ENCODE measurements at places on chromosomes 7 and 10.

DNA sequence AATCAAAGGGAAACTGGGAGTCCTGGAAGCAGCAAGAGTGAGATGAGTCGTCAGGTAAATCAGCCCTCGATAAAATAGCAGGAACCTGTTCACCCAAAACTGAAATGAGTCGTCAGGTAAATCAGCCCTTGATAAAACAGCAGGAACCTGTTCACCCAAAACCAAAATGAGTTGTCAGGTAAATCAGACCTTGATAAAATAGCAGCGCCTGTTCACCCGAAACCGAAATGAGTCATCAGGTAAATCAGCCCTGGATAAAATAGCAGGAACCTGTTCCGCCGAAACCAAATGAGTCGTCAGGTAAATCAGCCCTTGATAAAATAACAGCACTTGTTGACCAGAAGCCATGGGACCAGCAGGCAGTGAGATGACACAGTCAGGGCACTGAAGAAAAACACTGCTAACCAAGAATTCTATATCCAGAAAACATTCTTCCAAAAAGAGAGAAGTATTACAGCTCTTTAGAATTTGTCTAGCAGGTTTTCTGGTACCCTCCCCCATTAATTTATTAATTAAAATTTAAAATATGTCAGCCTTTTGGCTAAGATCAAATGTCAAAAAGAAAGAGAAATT, 3.4 kb upstream of the CYP2E1 start:
- no peak for DNase-seq

DNA sequence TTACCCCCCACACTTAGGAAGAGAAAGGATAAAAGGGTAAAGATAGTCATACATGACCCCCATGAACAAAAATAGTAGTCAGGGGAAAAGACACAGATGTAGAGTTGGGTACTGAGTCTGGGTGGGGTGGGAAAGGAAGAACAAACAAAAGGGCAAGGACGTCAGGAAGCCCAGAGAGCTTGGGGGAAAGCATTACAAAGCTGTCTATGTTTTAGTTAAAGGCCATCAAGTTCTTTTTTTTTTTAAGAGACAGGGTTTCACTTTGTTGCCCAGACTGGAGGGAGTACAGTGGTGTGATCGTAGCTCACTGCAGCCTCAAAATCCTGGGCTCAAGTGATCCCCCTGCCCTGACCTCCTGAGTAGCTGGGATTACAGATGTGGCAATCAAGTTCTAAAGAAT, 98.4 kb upstream of the PDLIM1 start:
- no peak for DNase-seq

GRCh38 chr10:17836942-17837341, 27.8 kb downstream of the MRC1 start:
- no peak for DNase-seq

GRCh38 chr10:72106154-72106849, 18.0 kb upstream of the SPOCK2 start:
- no peak for DNase-seq

GRCh38 chr10:44393051-44393630, 8.2 kb upstream of the CXCL12 start:
- DNase-seq, result no peak

GRCh38 chr7:38838725-38839385, 70.1 kb downstream of the VPS41 start:
- DNase-seq, result no peak

- no peak for DNase-seq
Observed at GRCh38 chr7:26664274-26664673, 200.1 kb downstream of the SKAP2 start.

GRCh38 chr10:17175551-17175950, 25.9 kb downstream of the TRDMT1 start:
- no peak for DNase-seq

DNA sequence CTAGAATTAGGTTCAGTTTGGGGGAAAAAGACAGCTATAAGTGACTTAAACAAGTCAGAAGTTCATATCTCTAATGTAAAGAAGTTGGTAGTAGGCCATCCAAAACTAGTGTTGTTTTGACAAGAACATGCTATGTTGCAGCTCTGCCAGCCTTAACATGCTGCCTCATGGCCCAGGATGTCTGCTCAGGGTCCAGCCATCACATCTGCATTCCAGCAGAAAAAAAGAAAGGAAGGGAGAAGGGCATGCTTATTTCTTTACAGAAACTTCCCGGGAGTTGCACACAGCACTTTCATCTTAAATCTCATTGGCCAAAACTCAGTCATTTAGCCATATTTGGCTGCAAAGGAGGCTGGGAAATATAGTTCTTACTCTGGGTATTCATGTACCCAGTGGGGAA, 400.4 kb upstream of the PODXL start:
- DNase-seq, result no peak

DNA sequence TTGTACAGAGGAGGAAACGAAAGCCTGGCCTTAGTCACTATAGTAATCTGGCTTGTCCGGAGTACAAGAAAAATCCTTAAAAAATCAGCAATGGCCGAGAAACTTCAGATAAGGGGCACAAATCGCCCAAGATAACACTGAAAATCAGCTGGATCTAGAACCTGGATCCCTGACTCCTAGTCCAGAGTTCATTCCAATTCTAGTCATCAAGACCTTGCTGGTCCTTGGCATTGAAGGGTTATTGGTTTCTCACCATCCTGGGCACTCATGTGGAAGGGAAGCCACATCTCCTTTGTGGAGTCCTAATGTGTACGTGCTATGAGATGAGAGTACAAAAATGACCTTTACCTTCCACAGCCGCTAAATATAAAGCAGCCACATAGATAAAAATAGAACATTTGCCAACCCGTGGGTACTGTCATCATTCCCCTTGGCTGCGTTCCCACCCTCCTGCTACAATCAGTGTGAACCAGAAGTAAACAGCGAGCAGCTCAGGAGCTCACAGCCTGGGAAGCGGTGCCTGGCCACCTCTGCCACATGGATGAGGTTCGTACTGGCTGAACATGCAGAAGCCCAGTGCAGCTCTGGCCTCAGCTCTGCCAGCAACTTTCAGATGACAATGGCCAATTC, 116.0 kb upstream of the PDLIM1 start:
- DNase-seq, result no peak

GRCh38 chr10:65907199-65907712, 1018.6 kb upstream of the LRRTM3 start:
- no peak for DNase-seq

DNA sequence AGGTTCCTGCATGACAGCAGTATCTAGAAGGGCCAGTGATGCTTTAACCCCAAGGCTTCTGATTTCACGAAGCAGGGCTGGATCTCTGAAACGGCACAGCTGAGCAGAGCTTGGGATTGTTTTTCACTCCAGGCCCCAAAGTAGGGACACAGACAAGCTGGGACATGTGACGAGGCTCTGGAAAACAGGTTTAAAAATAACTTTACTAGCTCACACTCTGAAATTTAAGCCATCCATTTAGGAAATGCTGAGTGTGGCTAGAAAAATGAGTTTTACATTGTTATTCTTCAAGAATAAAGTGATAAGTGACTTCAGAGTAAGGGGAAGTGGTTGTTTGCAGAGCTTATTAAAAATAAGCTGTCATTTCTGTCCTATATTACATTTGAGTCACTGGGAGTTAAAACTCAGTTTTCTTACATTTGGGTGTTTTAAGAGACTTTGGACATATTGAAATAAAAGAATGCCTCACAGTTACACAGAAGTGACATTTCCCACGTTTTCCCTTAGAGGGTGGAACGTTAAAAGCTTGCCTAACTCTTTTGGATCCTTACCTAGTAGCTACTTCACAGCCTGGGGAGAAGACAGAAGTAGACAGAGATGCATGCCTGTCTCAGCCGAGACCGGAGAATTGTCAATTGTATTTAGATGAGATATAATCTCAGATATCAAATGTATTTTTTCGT, 107.8 kb downstream of the GALNT17 start:
- no peak for DNase-seq

GRCh38 chr7:42906181-42906580, 5.7 kb downstream of the C7orf25 start:
- no peak for DNase-seq
